Dermis microvascular lymphatic vessel endothelial cell (primary cell): ENCODE measurements at places on chromosomes 4 and X.

DNA sequence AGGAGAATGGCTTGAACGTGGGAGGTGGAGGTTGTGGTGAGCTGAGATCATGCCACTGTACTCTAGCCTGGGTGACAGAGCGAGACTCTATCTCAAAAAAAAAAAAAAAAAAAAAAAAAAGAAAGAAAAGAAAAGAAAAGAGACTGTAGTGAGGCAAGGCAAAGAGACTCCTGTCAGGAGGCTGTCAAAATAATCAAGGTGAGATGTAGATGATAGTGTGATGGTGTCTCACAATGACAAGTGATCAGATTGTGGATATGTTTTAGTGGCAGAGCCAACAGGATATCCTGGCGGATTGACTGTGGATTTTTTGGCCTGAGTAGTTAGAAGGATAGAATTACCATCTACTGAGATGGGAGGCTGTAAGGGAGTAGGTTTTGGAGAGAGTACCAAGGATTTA lies 12.6 kb downstream of the TRPC5OS start:
- DNase-seq, result no peak

DNA sequence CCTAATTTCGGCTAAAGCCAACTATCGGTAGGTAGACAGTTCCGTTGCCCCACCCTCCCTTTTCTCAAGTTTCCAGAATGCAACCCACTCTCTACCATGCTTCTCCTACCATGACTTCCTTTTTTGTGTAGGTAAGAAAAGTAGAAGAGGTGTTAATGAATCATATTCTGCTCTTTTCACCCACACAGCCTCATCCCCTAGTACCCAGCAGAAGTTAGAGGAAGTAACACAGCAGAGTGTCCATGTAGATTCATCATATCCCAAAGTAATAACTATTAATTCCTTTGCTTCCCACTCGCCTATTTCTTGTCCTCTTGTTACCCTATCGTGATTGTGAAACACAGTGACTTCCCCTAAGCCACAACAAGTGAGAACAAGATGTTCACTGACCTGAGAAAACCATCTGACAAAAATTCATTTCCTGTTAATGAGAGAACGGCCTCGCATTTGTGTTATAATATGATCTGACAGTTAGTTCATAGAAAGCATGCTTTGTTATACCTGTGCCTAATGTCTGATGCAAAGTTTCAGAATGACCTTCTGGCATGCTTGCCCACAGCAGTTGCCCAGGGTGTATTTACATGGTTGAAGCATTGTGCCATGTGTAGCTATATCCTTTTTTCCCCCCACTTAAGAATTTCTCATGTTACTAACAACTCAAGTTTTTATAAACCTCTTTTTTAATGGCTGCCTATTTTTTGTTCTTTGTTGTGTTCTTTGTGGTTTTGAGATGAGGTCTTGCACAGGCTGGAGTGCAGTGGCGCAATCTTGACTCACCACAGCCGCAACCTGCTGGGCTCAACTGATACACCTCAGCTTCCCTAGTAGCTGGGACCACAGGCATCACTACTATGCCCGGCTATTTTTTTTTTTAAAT lies 185.6 kb downstream of the RAP1GDS1 start:
- no peak for DNase-seq

DNA sequence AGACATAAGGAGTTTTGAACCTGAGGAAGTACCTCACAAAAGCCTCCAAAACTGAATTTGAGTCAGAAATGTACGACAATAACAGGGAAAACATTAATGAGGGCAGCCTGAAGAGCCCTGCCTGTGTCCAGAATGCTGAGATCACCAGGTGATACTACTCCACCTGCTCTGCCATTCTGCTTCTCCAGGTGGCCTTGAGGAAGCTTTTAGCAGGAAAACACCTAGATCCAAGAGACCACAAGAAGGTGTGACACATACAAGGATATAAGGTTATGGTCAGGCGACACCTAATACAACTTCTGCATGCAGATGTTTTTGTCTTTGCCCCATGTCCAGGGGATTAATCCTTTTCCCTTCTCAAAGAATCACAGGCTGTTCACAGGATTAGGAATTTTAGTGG lies 15.3 kb downstream of the SOWAHB start:
- DNase-seq, result no peak

DNA sequence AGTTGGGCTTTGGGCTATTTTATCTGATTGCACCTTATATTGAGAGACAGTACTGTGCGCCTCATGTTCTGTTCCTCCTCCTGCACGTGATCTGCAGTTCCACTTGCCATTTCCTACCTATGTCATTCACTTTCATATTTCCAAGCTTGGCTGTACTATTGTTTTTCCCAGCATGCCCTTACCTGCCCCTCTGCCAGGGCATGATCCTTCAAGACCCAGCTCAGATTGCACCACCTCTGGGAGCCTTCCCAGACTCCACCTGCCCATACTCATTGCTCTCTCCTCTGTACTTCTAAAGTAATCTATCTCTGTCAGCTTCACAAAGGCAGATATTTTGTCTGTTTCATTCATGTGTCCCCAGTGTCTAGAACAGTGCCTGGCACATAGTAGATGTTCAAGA lies 11.6 kb downstream of the SLC25A5 start:
- no peak for DNase-seq

- DNase-seq, result no peak
Observed at GRCh38 chr4:102638621-102639020, 122.1 kb downstream of the MANBA start.

DNA sequence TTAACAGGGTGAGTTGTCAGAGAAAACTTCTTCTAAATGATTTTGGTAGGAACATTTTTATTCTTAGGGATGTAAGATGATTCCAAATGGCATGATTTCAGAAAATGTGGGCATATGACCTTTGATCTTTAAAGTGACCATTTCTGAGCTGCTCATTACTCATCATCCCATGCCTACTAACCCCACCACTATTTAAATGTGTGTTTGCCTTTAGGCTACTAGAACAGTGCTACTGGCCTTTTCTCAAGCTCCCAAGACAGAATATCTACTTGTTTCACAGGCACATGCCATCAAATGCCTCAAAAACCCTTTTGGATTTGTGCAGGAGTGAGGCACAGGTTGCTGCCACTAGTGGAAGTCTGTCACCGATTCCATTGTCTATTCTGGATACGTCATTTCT lies 428.2 kb downstream of the ADAM29 start:
- no peak for DNase-seq

- no peak for DNase-seq
Observed at GRCh38 chr4:10732914-10733415, 48.4 kb upstream of the CLNK start.

GRCh38 chrX:121581885-121582284 lies 534.5 kb downstream of the GLUD2 start:
- DNase-seq, result no peak

GRCh38 chrX:37846934-37847732 lies at the start of gene DYNLT3:
DYNLT3 (minus strand) TSS chrX:37847571; CDS start chrX:37847510, 61 bp downstream.
- peak; percentile 77 for DNase-seq

- no peak for DNase-seq
Observed at GRCh38 chrX:115525486-115525885, 35.5 kb upstream of the PLS3 start.

DNA sequence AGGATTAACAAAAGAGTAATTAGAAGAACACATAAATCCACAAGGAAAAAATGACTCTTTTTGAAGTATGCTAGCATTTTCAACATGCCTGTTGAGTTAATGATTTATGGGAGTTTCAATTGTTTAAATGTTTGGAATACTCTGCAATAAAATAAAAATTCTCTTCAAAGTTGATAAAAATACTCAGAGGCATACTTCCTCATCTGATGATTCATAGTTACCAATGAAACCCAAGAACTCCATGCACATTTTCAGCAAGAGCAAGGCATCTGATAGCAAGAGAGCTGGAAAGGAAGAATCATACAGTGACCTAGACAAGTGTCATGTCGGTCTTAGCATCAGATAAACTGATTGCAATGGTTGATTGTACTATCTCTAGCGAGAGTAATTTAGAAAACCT lies 443.7 kb upstream of the ATOH1 start:
- DNase-seq, result no peak

GRCh38 chr4:134421734-134422133 lies 220.1 kb upstream of the PABPC4L start:
- DNase-seq, result no peak

DNA sequence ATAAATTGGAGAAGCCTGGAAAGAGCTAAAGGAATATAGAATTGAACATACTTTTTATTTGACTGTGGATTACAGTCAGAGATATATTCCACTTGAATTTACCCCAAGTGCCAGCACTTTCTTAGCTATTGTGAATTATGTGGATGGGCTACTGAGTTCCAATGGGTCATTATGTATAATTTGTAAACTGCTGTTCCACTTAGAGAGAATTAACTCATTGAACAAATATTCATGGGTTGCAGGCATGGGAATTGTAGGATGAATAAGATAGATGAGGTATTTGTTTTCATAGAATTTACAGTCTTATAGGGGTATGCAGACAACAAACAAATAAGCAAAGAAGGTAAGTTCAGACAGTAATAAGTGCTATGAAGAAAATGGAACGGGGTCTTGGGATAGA lies 195.7 kb downstream of the SHROOM3 start:
- no peak for DNase-seq

- DNase-seq, result no peak
Observed at GRCh38 chrX:150162141-150162540, 201.0 kb upstream of the MAMLD1 start.

DNA sequence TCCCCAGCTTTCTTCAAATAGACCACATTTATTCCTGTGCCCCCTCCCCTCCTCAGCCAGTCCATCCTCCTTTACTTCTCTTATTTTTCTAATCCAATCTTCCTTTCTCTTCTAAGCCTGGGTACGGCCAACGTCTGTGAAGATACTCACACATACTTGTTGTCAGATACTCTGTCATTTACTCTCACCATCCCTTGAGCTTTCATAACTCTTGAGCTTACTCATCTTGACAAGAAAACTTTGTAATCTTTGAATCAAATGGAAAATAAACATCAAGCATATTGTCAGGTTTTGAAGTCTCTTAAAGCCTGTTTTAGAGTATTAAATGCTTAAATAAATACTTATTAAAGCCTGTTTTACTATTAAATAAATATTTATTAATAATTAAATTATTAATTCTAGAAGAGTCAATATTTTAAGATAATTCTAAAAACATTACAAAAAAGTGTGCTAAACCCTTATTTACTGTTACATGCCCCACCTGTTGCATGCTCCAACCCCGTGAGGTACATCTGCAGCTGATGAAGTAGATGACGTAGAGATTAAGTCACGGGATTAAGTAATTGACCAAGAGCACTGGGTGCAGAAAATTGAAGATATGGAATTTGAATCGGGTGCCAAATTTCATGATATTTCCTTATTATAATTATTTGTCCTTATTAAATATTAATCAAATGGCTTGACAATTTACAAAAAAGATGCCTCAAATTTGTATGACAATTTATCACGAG lies 1.5 kb upstream of the TRIML2 start:
- DNase-seq, result no peak
